Liver (tissue), 10 donors: ENCODE measurements at places on chromosomes 2 and 18. TPM values are rescaled to one million over a fixed set of nuclear protein-coding genes. Genes with fewer than 3 reads are reported as not detected.

The SKOR2 gene
- total RNA-seq, result not detected

DNA sequence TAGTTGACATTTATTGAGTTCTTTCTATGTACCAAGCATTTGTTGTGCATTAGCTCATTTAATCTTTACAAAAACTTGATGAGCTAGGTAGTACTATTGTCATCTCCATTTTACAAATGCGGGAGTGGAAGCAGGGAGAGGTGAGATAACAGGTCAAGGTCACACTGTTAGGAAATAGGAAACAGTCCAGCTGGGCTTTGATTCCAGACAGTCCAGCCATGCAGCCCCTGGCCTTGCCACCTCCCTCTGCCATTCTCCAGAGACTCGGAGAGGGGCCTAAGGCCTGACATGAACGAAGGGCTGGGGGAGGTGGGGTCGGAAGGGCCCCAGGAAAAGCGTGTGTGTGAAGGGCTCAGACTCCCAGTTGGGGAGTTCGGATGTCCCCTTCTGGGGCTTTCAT, 55.6 kb downstream of the ODC1 start:
- H3K27me3 ChIP-seq, result no peaks in the 10 kb centered on the region
- H3K4me3 ChIP-seq, result no peak overlapping the region
- H3K36me3 ChIP-seq, result no peaks in the 10 kb centered on the region
- H3K4me1 ChIP-seq, result peaks cover 9% of the 10 kb centered on the region

The PLB1 gene
- total RNA-seq, result 4.5 TPM

DNA sequence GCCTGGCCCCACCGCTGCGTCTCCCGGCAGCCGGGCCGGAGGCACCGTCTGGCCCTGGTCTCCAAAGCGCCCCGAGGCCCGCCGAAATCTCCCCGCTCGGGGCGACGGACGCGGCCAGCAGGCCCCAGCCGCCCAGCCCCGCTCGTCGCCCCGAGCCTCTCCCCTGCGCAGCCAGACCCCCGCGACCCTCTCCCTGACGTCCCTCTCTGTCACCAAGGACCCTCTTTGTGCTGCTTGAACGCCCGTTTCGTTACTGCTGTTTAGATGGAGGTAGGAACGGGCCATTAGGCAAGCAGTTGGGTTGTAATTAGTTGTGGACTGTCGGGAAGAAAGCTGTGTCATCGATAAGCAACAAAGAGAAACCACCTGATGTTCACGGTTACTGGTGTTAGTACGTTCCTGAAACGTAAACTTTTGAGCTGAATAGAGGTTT, 686 bp downstream of the UBXN4 start:
- peak; percentile 70 for DNase-seq
- no peaks in the 10 kb centered on the region for H3K36me3 ChIP-seq
- peaks cover 5% of the 10 kb centered on the region for H3K4me1 ChIP-seq

DNA sequence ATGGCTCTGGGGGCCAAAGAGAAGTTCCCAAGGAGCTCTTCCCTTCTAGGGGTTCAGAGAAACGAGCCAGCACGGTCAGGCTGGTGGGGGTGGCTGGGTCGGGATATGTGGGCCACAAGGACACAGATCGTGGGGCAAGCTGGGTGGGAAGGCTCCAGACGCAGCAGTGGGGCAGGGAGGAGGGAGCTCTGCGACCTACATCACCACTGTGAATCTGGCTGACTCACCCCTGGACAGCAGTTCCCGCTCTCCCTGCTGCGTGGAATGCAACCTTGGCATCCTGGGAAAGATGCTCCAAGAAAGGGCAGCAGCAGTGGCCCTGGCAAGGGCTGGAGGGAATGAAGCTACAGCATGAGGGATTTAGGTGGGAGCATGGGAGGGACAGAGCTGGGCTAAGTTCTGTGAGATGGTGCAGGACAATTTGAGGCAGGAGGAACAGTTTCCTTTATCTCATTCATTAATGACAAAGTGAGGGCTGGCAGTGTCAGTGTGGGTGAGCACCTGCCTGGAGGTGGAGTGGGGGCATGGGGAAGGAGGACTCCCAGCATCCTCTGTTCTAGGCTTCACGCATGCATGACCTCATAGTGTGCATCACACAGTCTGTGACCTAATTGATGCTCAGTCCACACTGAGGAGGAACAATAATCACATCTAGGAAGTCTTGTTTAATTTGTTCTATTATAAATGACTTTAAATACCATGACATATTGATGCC, 25.0 kb downstream of the CELF4 start:
- peaks cover 7% of the 10 kb centered on the region for H3K27me3 ChIP-seq
- H3K4me3 ChIP-seq, result no peak overlapping the region
- DNase-seq, result no peak
- no peaks in the 10 kb centered on the region for H3K4me1 ChIP-seq
- no peaks in the 10 kb centered on the region for H3K36me3 ChIP-seq

DNA sequence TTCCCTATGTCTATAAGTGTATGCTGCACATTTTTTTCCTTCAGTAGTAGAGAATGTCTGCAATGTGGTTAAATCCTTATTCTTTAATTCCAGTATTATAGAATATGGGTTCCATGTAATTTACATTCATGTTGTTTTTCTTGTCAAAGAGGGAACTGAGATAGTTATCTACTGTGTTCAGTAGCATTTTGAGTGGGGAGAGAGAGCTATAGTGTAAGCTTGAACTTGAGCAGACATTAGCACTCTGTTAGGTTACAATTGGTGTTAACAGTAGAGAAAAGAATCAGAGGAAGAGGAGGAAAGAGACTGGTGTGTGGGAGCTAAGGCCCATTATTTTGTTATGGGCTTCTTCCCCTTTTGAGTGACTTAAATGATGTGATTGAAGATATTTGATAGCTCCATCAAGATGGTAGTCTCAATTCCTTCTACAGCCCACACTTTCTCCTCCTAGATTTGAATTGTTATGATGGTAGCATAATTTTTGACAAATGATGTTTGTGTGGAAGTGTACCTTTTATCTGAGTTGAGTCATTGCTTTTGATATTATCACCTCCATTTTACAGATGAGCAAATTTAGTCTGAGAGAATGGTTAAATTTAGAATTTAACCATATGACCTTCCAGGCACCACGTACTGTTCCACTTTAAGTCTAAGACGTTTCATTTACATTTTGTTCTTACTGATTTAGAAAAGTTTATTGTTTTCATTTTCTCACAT, 71.3 kb downstream of the FMNL2 start:
- H3K4me1 ChIP-seq, result no peaks in the 10 kb centered on the region
- H3K27ac ChIP-seq, result no peak overlapping the region
- DNase-seq, result no peak

- DNase-seq, result no peak
- no peaks in the 10 kb centered on the region for H3K27me3 ChIP-seq
- no peaks in the 10 kb centered on the region for H3K4me1 ChIP-seq
- no peak overlapping the region for H3K4me3 ChIP-seq
- H3K27ac ChIP-seq, result no peak overlapping the region
Measured at GRCh38 chr2:79782576-79783452, 270.0 kb downstream of the CTNNA2 start.

The SETBP1 gene
- total RNA-seq, result 2.5 TPM

- H3K36me3 ChIP-seq, result no peaks in the 10 kb centered on the region
- no peaks in the 10 kb centered on the region for H3K27me3 ChIP-seq
- no peaks in the 10 kb centered on the region for H3K4me1 ChIP-seq
- DNase-seq, result no peak
- H3K4me3 ChIP-seq, result no peak overlapping the region
Measured at GRCh38 chr2:9762164-9762563, 81.1 kb upstream of the TAF1B start.

The CIB4 gene
- not detected for total RNA-seq

The AGXT gene
- total RNA-seq, result 254 TPM

DNA sequence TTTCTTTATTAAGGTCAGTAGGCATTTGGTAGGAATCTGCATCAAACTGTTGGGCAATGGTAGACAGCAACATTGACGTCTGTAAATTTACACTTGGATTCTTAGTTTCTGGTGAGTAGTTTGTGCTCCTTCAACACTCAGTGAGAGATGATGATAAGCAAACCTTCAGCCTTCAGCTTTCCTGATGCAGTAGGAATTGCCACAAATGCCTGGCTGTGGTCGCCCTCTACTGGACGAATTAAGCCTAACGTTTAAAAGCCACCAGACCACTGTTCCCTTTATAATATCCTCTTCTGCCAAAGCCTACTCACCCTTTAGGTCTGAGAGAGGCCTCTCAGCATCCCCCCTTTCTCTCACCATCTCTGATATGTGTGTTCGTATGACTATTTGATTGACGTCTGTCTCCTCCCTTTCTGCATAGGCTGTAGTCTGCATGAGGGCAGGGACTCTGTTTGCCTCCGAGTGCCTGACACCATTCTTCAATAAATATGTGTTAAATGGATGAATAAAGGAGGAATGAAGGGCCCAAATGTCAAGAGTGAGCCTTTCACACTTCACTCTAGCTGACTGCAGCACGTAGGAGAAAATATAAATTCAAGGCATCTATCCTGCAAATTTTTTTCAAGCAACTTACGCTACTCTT, 47.0 kb upstream of the PLEKHM3 start:
- no peaks in the 10 kb centered on the region for H3K36me3 ChIP-seq
- no peak overlapping the region for H3K4me3 ChIP-seq
- no peaks in the 10 kb centered on the region for H3K27me3 ChIP-seq
- H3K27ac ChIP-seq, result no peak overlapping the region
- peak; percentile 71 for DNase-seq

The SERPINB7 gene
- total RNA-seq, result not detected

GRCh38 chr18:21704603-21705364, at the start of gene ABHD3:
ABHD3 (minus strand) TSS chr18:21704774; CDS start chr18:21704665, 109 bp downstream.
- no peaks in the 10 kb centered on the region for H3K4me1 ChIP-seq
- H3K27ac ChIP-seq, result peak within 1 kb of the TSS; percentile 94
- H3K27me3 ChIP-seq, result no peaks in the 10 kb centered on the region
- peak; percentile 92 for DNase-seq

GRCh38 chr18:23585007-23585871, 1.1 kb downstream of the NPC1 start:
- peak overlapping the region; percentile 66 for H3K4me3 ChIP-seq
- H3K36me3 ChIP-seq, result no peaks in the 10 kb centered on the region
- H3K27me3 ChIP-seq, result no peaks in the 10 kb centered on the region
- H3K27ac ChIP-seq, result peak overlapping the region; percentile 93
- DNase-seq, result no peak
- H3K4me1 ChIP-seq, result peaks cover 30% of the 10 kb centered on the region

- H3K4me3 ChIP-seq, result no peak overlapping the region
- no peaks in the 10 kb centered on the region for H3K27me3 ChIP-seq
- no peak overlapping the region for H3K27ac ChIP-seq
- DNase-seq, result no peak
- no peaks in the 10 kb centered on the region for H3K36me3 ChIP-seq
- H3K4me1 ChIP-seq, result no peaks in the 10 kb centered on the region
Measured at GRCh38 chr2:234945339-234945873, 6.4 kb upstream of the SH3BP4 start.

GRCh38 chr2:226716126-226716525, 83.5 kb downstream of the IRS1 start:
- no peaks in the 10 kb centered on the region for H3K36me3 ChIP-seq
- no peaks in the 10 kb centered on the region for H3K4me1 ChIP-seq
- DNase-seq, result no peak
- no peaks in the 10 kb centered on the region for H3K27me3 ChIP-seq
- no peak overlapping the region for H3K4me3 ChIP-seq
- no peak overlapping the region for H3K27ac ChIP-seq

The CHRNG gene
- not detected for total RNA-seq

GRCh38 chr2:221612161-221612560, 40.1 kb upstream of the EPHA4 start:
- H3K4me1 ChIP-seq, result no peaks in the 10 kb centered on the region
- no peak for DNase-seq
- no peaks in the 10 kb centered on the region for H3K36me3 ChIP-seq
- no peaks in the 10 kb centered on the region for H3K27me3 ChIP-seq
- no peak overlapping the region for H3K27ac ChIP-seq

DNA sequence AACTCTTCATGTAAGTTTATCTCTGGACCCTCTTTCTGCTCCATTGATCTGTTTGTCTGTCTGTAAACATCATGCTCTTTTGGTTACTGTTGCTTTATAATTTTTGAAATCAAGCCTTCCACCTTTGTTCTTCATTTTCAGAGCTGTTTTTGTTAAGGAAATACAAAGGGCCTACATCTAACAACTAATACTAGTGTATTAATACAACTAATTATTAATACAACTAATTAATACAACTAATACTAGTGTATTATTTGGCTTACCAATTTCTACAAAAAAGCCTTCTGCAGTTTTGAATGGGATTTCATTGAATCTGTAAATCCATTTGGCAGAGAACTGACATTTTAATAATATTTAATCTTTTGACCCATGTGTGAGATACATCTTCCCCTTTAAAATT, 66.7 kb downstream of the ATP9B start:
- no peaks in the 10 kb centered on the region for H3K27me3 ChIP-seq
- no peaks in the 10 kb centered on the region for H3K4me1 ChIP-seq
- no peak overlapping the region for H3K27ac ChIP-seq
- H3K36me3 ChIP-seq, result no peaks in the 10 kb centered on the region

The MYO7B gene
- 0.17 TPM for total RNA-seq

- no peak overlapping the region for H3K4me3 ChIP-seq
- no peaks in the 10 kb centered on the region for H3K36me3 ChIP-seq
- H3K27ac ChIP-seq, result no peak overlapping the region
- H3K4me1 ChIP-seq, result peaks cover 2% of the 10 kb centered on the region
- no peaks in the 10 kb centered on the region for H3K27me3 ChIP-seq
Measured at GRCh38 chr2:20008703-20009102, 3.8 kb downstream of the MATN3 start.

DNA sequence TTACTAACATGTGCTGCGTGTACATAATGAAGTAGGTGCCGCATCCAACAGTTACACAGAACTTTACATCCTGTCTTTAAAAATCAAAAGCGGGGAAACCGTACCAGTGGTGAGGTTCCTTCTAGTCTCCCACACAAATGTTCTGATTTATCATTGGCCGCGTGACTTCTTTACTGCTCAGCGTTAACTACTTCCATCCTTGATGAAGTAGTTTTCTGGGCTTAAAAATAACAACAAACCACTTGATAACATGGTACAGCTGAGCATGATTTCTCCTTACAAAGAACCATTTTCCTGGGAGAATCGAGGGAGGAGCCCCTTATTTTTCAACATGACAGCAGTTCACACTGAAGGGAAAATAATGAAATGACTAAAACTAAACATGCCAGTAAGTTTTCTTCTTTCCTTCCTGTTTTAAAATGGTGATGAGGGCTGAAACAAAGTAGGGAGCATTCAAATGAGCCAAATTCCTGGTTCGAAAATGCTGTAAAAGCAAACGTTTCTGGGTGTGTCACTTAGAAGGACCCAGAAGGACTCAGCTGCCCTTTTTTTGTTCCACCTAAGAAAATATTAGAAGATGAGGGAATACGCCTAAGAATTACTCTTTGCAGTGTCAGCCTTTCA, 9.9 kb downstream of the EMILIN2 start:
- H3K4me3 ChIP-seq, result no peak overlapping the region
- H3K27me3 ChIP-seq, result no peaks in the 10 kb centered on the region
- no peak for DNase-seq

- DNase-seq, result no peak
- H3K4me3 ChIP-seq, result no peak overlapping the region
- H3K27ac ChIP-seq, result peak overlapping the region; percentile 26
- H3K36me3 ChIP-seq, result no peaks in the 10 kb centered on the region
- H3K4me1 ChIP-seq, result no peaks in the 10 kb centered on the region
Measured at GRCh38 chr2:68737711-68738110, 3.1 kb downstream of the ARHGAP25 start.

- H3K4me1 ChIP-seq, result peaks cover 3% of the 10 kb centered on the region
- H3K4me3 ChIP-seq, result no peak overlapping the region
- H3K27me3 ChIP-seq, result no peaks in the 10 kb centered on the region
- peaks cover 25% of the 10 kb centered on the region for H3K36me3 ChIP-seq
Measured at GRCh38 chr2:25763575-25763974, 90.2 kb upstream of the DTNB start.

- no peak overlapping the region for H3K27ac ChIP-seq
- DNase-seq, result no peak
- H3K27me3 ChIP-seq, result no peaks in the 10 kb centered on the region
- H3K4me3 ChIP-seq, result no peak overlapping the region
Measured at GRCh38 chr2:200406379-200406778, 99.9 kb downstream of the SPATS2L start.

GRCh38 chr2:199258291-199258690, 199.4 kb downstream of the SATB2 start:
- H3K27ac ChIP-seq, result no peak overlapping the region
- no peaks in the 10 kb centered on the region for H3K36me3 ChIP-seq
- no peaks in the 10 kb centered on the region for H3K27me3 ChIP-seq
- no peaks in the 10 kb centered on the region for H3K4me1 ChIP-seq
